C1 segment of cervical spinal cord (tissue), 14 donors: ENCODE measurements at places on chromosomes 2 and 18.

GRCh38 chr18:24799176-24799575, 338.7 kb downstream of the HRH4 start:
- DNase-seq, result no peak

DNA sequence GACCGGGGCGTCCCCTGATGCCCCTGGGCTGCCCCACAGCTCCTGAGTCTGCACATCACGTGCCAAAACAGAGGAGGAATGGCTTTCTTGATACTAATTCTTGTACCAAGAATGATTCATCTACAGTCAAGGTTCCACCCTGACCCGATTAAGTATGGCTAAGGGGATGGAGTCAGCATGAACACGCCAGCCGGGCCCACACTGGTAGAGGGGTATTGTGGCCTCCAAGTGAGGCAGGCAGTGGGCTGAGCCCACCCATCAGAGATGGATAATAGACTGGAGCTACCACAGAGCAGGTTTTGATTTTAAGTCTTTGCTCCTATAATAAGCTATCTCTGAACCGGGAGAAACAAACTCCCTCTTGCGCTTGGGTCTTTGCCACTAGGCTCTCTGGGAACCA, 17.9 kb upstream of the GNAL start:
- DNase-seq, result no peak

DNA sequence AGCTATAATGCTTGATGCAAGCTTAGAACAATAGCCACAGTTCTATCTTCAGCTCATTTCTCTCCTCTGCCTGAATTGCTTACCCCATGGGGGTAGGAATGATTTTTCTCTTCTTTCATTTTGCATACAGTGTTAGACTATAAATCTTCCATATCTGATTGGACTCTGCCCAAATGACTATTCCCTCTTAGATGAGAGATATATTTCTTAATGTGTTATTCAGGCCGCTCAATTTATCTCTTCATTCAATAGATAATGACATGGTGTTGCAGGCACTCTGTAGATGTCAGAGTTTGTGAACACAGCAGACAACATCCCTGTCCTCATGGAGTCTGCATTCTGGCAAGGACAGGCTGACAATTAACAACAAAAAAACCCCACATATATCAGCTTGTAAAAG, 443.7 kb upstream of the CELF4 start:
- no peak for DNase-seq

- no peak for DNase-seq
Measured at GRCh38 chr18:45751766-45752165, 27.8 kb downstream of the SLC14A1 start.

GRCh38 chr2:55399815-55400214, 19.8 kb downstream of the CCDC88A start:
- DNase-seq, result no peak

DNA sequence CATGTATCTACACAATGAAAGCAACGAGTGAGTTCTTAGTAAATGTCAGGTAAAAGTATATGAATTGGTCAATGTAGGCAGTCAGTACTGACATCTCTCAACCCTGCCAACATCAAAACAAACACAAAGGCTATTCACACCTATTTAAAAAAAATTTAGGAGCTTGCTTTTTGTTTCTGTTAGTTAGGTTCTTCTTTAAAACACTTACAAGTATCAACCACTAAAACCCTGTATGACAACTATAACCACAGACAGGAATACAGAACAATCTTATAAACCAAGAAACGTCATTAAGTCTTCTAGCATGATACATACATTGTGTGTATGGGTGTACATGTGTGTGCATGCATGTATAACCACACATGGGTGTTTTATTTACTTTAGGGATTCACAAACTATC, 131.0 kb downstream of the TCF4 start:
- no peak for DNase-seq

- DNase-seq, result no peak
Measured at GRCh38 chr18:44342162-44342561, 338.5 kb upstream of the SETBP1 start.
